ENCODE measurements at places on chromosomes 1 and 21.
A peak's percentile ranks its signal among the peaks of the same experiment; 100 is the strongest.

DNA sequence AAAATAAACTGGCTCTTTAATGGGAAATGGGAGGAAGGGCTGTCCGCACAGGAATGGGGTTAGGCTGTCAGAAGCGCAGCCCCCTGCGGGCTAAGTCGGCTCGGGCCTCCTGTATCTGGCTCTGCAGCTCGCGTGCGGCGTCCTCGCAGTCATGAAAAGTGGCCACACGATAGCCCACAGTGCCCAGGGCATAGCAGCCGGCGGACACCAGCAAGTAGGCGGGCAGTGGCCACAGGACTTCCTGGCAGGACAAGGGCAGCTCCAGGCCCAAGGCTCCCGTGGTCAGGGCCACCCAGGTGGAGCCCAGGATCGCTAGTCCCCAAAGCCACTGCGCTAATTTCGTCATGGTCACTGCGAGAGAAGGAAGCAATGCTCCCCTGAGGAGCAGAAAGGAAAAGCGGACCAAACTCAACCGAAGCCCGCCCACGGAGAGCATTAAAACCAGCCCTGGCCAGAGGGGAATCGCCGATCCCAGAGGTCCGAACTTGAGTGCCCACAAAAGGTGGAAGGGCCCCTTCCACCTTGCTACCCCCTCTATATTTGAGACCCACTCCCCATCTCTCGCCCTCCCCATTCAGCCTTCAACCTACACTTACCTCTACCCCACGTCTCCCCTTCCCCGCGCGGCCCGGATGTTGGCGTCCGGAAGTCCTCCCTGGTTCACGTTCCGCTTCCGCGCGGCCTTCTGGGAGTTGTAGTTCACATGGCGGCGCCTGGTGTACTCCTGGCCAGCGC lies at the start of gene DPM3:
Gene DPM3 (minus strand): TSS at position 637 of the 735 bp plus-strand sequence. CDS start 291 bp downstream, at position 346.
- no peaks in the 10 kb centered on the region for H3K27me3 ChIP-seq
- H3K36me3 ChIP-seq, result no peaks in the 10 kb centered on the region
- DNase-seq, result no peak

- no peak for DNase-seq
- no peak overlapping the region for H3K27ac ChIP-seq
- H3K4me1 ChIP-seq, result no peaks in the 10 kb centered on the region
These were observed 330.6 kb downstream of the RPS6KC1 start for GRCh38 chr1:213381572-213382084.

DNA sequence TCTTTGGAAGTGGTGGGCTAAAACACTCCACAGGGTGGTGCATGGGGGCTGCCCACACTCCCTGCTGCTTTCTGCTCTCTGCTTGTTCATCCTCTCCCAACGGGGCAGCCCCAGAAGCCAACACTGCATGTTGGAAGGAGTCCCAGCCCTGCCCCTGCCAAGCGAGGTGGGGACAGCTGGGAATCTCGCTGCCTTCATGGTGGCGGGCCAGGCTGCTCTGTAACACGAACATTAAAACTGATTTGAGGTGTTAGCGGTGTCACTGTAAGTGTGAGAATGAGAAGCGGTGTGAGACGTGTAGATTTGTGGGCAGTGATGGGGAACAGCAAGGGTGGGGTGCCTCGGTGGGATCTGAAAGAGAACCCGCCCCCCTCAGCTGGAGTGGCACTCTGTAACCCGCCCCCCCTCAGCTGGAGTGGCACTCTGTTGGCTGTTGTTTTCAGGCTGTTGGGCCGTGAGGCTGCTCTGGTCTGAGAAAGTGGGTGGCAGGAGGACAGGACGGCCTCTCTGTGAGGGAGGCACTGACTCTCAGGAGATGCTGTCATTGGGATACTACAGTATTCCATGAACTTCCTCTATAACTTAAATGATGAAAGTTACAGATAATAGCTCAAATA lies 80.9 kb downstream of the PCBP3 start:
- H3K27me3 ChIP-seq, result no peaks in the 10 kb centered on the region
- H3K36me3 ChIP-seq, result no peaks in the 10 kb centered on the region
- no peak overlapping the region for H3K27ac ChIP-seq
- no peaks in the 10 kb centered on the region for H3K4me1 ChIP-seq
- DNase-seq, result no peak

- no peaks in the 10 kb centered on the region for H3K36me3 ChIP-seq
- no peak for DNase-seq
- no peaks in the 10 kb centered on the region for H3K27me3 ChIP-seq
- H3K4me3 ChIP-seq, result no peak overlapping the region
- no peak overlapping the region for H3K27ac ChIP-seq
These were observed 163.8 kb downstream of the SMYD3 start for GRCh38 chr1:246343251-246343650.

GRCh38 chr1:154802336-154802969 lies 67.6 kb downstream of the KCNN3 start:
- peaks cover 18% of the 10 kb centered on the region for H3K27me3 ChIP-seq
- no peaks in the 10 kb centered on the region for H3K36me3 ChIP-seq
- no peaks in the 10 kb centered on the region for H3K4me1 ChIP-seq
- no peak for DNase-seq
- H3K27ac ChIP-seq, result no peak overlapping the region

- no peak overlapping the region for H3K4me3 ChIP-seq
- no peak for DNase-seq
- no peak overlapping the region for H3K27ac ChIP-seq
- no peaks in the 10 kb centered on the region for H3K4me1 ChIP-seq
- H3K36me3 ChIP-seq, result no peaks in the 10 kb centered on the region
- H3K27me3 ChIP-seq, result no peaks in the 10 kb centered on the region
These were observed 10.7 kb downstream of the SH2D2A start for GRCh38 chr1:156805766-156806511.

GRCh38 chr1:201459775-201460174 lies 9.2 kb downstream of the PHLDA3 start:
- no peak overlapping the region for H3K27ac ChIP-seq
- H3K4me1 ChIP-seq, result peaks cover 38% of the 10 kb centered on the region
- no peak overlapping the region for H3K4me3 ChIP-seq
- no peaks in the 10 kb centered on the region for H3K27me3 ChIP-seq
- DNase-seq, result no peak

- H3K4me3 ChIP-seq, result peak overlapping the region; percentile 13
- DNase-seq, result no peak
- peaks cover 13% of the 10 kb centered on the region for H3K27me3 ChIP-seq
- H3K27ac ChIP-seq, result no peak overlapping the region
- H3K36me3 ChIP-seq, result no peaks in the 10 kb centered on the region
These were observed 296.6 kb downstream of the OMA1 start for GRCh38 chr1:58249737-58250586.

GRCh38 chr1:54253480-54253879 lies 53.5 kb downstream of the MRPL37 start:
- no peaks in the 10 kb centered on the region for H3K36me3 ChIP-seq
- H3K27ac ChIP-seq, result no peak overlapping the region
- H3K4me3 ChIP-seq, result no peak overlapping the region
- DNase-seq, result no peak

DNA sequence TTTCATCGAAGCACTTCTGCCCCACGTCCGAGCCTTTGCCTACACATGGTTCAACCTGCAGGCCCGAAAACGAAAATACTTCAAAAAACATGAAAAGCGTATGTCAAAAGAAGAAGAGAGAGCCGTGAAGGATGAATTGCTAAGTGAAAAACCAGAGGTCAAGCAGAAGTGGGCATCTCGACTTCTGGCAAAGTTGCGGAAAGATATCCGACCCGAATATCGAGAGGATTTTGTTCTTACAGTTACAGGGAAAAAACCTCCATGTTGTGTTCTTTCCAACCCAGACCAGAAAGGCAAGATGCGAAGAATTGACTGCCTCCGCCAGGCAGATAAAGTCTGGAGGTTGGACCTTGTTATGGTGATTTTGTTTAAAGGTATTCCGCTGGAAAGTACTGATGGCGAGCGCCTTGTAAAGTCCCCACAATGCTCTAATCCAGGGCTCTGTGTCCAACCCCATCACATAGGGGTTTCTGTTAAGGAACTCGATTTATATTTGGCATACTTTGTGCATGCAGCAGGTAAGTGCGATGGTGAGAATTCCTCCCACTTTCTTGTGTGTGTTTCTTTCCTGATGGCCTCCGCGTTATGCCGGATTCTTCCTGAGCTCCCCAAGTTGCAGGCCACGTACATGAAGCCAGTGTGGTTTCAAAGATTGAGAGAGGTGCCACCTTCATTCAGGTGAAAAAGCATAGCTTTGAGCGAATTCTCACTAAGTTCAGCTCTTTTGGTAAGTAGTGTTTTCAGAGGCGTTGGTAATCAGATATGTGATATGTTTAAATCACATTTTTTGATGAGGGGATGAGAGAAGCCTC lies 6.0 kb downstream of the NFIA start:
- no peak for DNase-seq
- peak overlapping the region; percentile 36 for H3K27ac ChIP-seq
- H3K36me3 ChIP-seq, result no peaks in the 10 kb centered on the region
- no peak overlapping the region for H3K4me3 ChIP-seq

GRCh38 chr1:233252441-233252840 lies 43.1 kb downstream of the PCNX2 start:
- H3K36me3 ChIP-seq, result no peaks in the 10 kb centered on the region
- no peak for DNase-seq
- H3K27ac ChIP-seq, result no peak overlapping the region
- no peaks in the 10 kb centered on the region for H3K27me3 ChIP-seq
- no peak overlapping the region for H3K4me3 ChIP-seq
- H3K4me1 ChIP-seq, result no peaks in the 10 kb centered on the region

- no peak overlapping the region for H3K4me3 ChIP-seq
- no peaks in the 10 kb centered on the region for H3K36me3 ChIP-seq
- H3K27me3 ChIP-seq, result no peaks in the 10 kb centered on the region
- H3K27ac ChIP-seq, result no peak overlapping the region
These were observed 2.4 kb downstream of the ALX3 start for GRCh38 chr1:110067893-110068645.

DNA sequence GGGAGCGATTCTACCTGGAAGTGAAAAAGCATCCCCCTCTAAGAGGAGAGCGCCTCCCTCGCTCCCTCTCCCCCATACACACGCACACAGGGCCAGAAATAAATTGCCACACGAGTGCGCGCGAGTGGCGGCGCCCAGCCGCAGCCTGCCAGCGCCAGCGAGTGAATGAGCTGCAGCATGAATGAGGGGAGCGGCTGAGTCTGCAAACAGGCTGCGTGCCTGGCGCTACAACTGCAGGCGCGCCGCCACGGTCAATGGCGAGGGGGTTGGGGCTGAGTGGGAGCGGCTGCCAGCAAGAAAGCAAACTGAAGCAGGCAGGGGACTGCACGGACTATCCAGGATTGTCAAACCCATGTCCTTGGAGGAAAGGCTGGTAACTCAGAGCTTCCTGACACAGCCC lies 2.2 kb downstream of the CAMK1G start:
- no peak for DNase-seq
- no peaks in the 10 kb centered on the region for H3K36me3 ChIP-seq
- H3K27me3 ChIP-seq, result peaks cover 10% of the 10 kb centered on the region

DNA sequence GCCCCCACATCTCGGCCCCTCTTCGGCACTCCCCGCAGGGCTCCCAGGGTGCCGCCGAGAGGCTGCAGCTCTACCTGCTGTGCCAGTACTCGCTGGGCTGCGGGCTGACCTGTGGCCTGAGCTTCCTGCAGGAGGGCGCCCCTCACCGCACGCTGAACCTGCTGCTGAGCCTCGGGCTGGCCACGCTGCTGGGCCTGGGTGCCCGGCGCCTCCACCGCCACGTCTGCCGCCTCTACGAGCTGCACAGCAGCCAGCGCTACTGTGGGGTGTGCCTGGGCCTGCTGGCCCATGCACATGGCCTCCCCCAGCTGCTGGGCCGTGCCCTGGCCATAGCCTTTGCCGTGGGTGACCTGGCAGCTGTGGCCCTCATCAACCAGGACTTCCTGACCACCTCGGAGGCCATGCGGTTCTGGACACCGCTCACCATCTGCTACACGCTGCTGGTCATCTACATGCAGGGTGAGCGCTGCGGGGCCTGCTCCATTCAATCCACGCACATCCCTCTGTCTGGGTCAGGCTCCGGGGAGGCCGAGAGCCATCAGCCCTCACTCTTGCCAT lies 1.9 kb downstream of the TMEM82 start:
- H3K4me3 ChIP-seq, result no peak overlapping the region
- no peaks in the 10 kb centered on the region for H3K36me3 ChIP-seq
- no peak overlapping the region for H3K27ac ChIP-seq
- H3K27me3 ChIP-seq, result no peaks in the 10 kb centered on the region

DNA sequence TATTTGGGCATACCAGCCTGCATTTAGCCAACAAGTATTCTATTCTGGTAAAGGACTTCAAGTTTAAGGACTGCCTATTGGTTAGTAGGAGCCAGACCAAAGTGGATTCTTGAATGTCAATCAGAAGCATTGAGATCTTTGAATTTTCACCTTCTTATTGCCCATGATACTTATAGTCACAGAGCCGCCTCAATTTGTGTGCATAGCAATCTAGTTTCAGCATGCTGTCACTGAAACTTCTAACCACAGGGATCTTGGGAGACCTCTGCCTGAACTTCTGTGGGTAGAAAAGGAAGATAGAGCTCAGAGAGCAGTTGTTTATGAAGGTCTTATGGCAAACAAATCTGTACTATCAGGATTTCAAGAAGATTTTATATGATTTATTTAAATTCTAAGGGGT lies 501.4 kb upstream of the USP24 start:
- H3K36me3 ChIP-seq, result no peaks in the 10 kb centered on the region
- no peak overlapping the region for H3K4me3 ChIP-seq
- no peak for DNase-seq
- no peaks in the 10 kb centered on the region for H3K4me1 ChIP-seq

Data from Panc1 (cell line).